ENCODE measurements at places on chromosomes 2 and 18.

- no peak for DNase-seq
Observed at GRCh38 chr2:173922760-173923159, 42.4 kb downstream of the SP3 start.

GRCh38 chr18:58024139-58024538 is 19.9 kb upstream of the NEDD4L start:
- DNase-seq = no peak

DNA sequence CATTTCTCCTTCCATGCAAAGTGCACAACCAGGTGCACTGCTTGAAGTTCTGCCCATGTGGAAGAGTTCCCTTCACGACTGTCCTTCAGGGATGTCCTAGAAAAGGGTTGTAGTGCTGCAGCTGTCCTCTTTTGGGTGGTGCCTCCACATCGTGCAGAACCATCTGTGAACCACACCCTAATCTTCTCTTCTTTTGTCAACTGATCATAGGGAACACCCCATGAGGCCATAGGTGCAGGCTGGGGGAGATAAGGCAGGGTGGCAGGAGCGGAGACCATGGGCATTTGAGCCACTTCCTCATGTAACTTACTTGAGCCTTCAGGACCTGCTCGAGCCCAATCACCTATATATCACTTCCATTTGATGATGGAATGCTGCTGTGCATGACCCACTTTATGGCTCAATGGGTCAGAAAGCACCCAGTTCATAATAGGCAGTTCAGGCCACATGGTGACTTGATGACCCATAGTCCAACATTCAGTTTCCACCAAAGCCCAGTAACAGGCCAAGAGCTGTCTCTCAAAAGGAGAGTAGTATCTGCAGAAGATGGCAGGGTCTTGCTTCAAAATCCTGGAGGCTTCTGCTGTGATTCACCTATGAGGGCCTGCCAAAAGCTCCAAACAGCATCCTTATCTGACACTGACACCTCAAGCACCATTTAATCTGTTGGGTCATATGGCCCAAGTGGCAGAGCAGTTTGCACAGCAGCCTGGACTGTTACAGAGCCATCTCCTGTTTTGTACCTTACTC is 84.7 kb upstream of the CYRIA start:
- no peak for DNase-seq

DNA sequence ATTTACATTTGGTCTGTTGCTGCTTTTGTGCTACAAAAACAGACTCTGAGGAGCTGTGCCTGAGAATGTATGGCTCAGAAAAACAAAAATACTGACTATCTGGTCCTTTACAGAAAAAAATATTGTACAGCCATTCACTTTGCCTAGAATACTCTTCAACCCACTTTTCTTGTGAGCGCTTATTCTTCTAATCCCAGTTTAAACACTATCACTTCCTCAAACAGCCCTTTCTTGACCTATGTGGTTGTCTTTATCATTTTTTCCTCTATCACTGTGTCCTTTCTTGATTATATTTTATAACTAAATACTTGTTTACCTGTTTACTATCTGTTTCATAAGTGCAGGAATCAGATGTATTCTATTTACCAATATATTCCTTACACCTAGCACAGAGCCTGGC is 33.5 kb downstream of the CUL3 start:
- DNase-seq = no peak

- DNase-seq = no peak
Observed at GRCh38 chr2:27852691-27853090, 37.5 kb downstream of the RBKS start.

- DNase-seq = no peak
Observed at GRCh38 chr2:55511508-55512124, 7.9 kb upstream of the CFAP36 start.

GRCh38 chr2:191013682-191013931 is 364 bp downstream of the STAT1 start:
- DNase-seq = no peak

DNA sequence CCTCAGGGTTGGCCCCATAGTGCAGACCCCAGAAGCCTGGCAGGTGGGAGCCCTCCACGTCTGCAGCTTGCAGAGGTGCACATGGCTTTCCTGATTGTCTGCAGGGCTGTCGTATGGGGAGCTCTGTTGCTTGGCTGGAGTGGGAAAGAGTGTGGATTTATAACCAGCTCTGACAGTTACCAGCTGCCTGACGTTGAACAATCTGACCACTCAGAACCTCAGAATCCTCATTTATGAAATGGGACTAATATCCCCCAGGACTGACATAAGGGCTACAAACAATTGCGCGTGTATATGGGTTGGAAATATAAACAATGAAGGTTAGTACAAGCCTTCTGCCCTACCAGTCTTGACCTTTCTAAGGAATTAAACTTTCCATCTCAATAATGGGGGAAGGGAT is 13.9 kb upstream of the PXDN start:
- no peak for DNase-seq

DNA sequence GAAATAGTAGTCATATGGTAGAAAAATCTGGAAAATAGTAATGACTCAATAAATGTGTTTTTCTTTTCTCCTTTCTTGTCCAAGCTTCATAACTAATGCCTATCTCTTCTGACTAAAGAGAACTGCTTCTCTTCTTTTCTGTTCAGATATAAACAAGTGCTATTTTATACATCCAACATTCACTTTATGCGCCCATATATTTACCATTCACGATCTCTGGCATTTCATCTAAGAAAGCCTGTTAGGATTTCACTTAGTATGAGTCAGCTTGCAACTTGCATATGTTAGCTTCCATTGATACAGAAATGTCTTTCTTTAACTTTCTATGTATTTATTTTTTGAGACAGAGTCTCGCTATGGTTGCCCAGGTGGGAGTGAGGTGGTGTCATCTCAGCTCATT is 224.9 kb downstream of the VAPA start:
- no peak for DNase-seq

- DNase-seq = no peak
Observed at GRCh38 chr2:96118698-96119388, 2.5 kb upstream of the ADRA2B start.

- DNase-seq = no peak
Observed at GRCh38 chr18:12315490-12315889, 7.4 kb downstream of the TUBB6 start.

DNA sequence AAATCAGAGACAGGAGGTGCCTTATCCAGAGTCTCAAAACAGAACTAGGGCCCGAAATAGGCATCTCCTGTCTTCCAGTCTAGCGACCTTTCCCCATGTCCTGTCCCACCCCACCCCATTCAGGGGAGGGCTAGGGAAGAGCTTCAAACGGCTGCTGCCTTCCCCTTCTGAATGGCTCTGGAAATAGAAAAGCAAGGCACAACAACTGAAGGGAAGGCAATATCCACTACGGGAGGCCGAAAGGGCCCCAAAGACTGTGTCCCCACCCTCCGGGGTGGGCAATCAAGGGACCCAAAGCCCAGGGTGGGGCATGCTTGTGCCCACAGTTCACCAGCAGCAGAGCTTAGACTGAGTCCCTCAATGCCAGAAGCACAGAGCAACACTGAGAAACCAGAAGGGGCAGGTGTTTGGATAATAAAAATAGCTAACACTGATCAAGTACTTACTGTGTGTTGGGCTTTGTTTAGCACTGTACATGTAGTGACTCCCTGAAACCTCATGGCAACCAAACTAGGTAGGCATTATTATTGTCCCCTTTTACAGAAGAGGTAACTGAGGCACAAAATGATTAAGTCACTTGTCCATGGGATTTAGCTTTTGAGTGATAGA is 38.5 kb downstream of the CYRIA start:
- DNase-seq = no peak

DNA sequence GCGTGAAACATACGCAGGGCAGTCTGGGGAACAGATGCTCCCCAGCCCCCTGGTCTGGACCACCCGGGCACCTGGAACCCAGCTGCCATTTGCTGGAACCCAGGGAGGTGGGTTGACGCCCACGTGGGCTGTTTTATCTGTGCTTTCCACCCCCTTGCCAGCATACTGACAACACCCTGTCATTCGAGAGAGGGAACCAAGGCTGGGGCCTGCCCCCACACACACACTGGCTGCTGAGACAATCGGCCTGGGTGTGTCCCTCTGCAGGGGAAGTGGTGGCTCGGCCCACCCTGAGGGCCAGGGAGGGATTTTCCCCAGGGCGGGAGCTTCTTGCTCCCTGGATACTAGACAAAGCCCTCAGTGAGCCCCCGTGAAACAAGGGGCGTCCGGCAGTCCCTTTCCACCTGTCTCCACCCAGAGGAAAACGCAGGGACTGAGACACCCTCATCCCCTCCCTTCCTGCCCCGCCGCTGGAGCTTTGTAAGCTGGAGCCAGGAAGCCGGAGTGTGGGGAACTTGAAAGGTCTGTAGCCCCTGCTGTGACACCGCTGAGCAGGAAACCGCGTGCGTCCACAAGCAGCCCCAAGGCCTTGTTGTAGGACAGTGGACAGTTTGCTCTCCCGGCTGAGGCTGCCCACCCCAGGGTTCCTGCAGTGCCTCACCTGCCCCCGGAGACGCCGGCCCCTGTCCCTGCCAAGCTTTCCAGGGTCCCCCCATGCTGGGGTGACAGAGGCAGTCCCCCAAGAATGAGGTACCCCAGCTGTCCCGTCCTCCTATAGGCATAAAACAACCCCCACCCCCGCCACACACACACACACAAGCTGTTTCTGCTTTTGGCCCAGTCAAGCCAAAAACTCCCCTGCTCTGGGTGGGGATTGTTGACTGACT is 14.1 kb upstream of the KLF11 start:
- DNase-seq = peak; percentile 26

- DNase-seq = no peak
Observed at GRCh38 chr2:218736531-218736930, 25.9 kb downstream of the TTLL4 start.

- DNase-seq = no peak
Observed at GRCh38 chr2:221304916-221305315, 267.2 kb downstream of the EPHA4 start.

DNA sequence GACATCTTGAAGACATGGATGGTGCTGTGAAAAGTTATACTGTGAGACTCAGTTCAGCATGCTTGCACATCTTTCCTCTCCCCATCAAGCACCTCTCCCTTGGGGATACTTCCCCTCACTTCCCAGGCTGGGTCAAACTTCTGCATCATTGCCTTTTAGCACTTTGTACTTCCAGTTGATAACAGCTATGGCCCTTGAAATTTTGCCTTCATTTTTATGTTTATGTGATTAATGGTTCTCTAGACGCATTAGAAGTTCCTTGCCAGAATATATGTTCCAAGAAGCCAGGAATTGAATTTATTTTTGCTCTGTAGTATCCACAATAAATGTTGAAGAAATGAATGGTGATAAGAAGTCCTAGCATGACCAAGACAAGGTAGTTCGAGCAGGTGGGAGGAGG is 120.9 kb upstream of the ST6GAL2 start:
- no peak for DNase-seq

DNA sequence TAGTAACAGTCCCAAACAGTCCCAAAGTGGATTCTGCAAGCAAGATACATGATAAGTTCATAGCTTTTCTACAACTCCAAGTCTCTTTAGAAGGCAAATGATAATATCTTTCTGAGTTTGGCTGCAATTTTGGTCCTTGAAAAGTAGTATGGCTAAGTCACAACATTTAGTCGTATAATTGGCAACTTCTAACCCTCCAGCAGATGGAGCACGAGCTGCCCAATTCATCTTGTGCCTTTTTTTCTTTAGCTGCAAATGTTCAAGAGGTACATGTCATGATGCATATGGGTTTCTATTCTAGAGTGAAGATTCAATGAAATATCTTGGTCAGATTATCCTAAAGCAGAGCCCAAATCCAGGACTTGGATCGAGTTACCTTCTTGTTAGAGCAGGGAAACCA is 127.0 kb upstream of the KLHL14 start:
- no peak for DNase-seq

GRCh38 chr2:27545348-27546141 is 37.3 kb upstream of the ZNF512 start:
- DNase-seq = no peak

GRCh38 chr2:233404222-233404621 is 49.9 kb downstream of the DGKD start:
- DNase-seq = peak; percentile 52

- no peak for DNase-seq
Observed at GRCh38 chr2:28004086-28004485, 113.6 kb downstream of the BABAM2 start.

- no peak for DNase-seq
Observed at GRCh38 chr18:29749704-29750103, 1292.8 kb downstream of the DSC3 start.

GRCh38 chr2:241550616-241551580 is 7.6 kb upstream of the BOK start:
- no peak for DNase-seq

GRCh38 chr2:49924044-49924817 is 769.9 kb upstream of the FSHR start:
- no peak for DNase-seq

DNA sequence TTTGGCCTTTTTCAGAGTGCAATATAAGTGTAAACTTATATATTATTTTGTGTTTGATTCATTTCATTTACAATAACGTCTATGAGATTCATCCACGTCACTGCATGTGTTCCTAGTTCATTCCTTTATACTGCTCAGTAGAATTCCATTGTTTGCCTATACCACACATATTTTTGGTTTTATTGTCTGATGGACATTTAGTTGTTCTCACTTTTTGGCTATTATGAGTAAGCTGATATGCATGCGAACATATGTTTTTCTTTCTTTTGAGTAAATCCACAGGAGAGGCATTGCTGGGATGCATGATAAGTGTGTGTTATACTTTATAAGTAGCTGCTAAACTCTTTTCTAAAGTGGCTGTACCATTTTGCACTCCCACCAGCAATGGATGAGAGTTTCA is 314.8 kb upstream of the HS6ST1 start:
- no peak for DNase-seq

GRCh38 chr18:41870191-41870590 is 84.8 kb upstream of the PIK3C3 start:
- no peak for DNase-seq

DNA sequence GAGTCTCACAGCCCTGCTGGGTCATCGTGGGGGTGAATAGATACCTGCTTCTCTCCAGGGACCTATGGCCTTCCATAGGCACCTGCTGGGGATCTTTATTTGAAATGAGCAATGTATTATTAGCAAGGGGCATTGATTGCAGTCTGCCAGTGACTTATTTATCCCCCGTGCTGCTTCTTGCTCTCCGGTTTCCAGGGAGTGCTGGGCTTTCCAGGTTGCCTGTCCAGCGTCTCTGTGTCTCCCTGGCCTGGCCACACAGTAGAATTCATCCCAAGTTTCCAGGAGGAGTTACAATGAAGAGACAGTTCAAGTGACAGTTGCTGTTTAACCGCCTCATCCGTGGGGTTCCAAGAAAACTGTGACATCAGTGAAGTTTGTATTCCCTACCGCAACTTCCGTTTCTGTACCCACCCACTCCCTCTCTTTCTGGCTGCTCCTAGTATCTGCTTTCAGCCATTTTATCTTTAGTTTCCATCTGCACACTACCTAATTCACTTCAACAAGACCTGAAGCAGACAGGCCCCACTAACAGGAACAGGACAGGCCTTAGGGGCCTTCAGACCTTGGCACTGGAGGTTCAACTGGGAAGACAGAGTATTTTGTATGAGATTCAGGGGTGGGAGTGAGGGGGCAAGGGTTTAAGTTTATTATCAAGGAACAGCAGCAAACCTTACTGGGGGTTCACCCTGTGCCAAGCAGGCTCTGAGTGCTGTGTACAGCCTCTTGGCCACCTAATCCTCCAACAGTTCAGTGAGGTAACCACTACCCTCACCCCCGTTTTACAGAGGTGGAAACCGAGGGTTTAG is 134.8 kb downstream of the PRKCE start:
- DNase-seq = no peak
